ENCODE measurements at places on chromosomes 7 and 10. TPM values are rescaled to one million over a fixed set of nuclear protein-coding genes. Genes with fewer than 3 reads are reported as not detected.

The ZNF746 gene
- total RNA-seq: 19.5 TPM

The GIMAP6 gene
- 73.6 TPM for total RNA-seq

The LIPN gene
- not detected for total RNA-seq

The TMEM213 gene
- not detected for total RNA-seq

The CHN2 gene
- 11.7 TPM for total RNA-seq

Measured in thyroid gland (tissue), 4 donors.